Endothelial cell (in vitro differentiated cells): ENCODE measurements at places on chromosomes 7 and 10.

DNA sequence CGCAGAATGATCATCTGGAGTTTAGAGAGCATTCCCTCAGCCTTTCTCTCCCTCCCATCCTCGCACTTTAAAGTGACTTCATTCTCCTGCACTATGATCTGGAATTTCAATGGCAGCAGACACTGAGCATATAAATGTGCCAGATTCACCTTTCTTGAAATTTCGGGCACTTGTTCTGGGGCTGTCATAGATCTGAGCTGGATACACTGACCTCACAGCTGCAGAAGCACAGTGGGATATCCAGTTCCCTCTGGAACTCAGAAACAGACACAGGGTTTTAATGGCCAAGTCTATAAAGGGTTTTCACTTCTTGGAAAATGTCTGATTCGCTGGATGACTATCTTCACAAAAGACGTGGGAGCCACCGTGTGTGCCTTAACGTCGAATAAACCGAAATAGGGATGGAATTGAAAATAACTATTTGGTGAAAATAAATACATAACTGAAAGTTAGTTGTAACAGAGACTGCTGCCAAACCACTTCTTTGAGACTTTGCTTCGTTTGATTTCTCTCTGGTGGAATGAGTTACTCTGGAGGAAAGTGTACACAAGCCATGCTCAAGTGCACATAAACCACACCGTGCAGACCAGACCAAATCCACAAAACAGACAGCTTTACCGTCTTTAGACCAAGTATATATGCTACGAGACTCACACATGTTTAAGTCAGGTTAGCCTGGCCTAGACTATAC is 126.1 kb downstream of the SVIL start:
- DNase-seq, result no peak

DNA sequence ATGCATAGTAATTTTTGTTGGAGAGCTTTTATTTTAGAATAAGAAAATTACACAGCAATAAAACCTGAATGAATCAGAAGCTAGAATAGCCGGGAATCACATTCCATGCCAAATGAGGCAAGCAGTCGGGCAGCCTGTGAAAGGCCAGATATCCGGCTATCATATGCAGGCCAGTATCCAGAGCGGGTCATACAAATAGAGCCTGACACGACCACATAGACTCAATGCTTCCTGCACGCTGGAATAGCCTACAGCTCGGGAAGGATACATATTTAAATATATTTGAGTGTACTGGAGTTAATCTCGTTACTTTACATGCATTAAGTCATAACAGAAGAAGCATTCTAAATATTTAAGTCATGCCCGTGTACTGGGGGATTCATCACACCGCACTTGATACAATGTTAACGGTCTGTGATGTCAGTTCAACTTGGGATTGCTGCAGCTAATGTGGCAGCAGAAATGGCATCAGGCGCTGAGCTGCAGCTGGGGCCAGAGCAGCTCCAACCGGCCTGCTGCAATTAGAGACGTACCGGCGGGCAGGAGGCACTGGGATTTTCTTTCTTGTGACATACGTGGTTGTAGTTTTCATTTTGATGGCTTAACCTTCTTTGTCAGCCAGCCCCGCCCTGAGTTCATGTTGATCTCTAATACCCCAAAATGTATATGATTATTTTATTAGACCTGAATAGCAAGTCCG is 112.0 kb downstream of the EBF3 start:
- DNase-seq, result no peak

GRCh38 chr10:125062914-125063230 is 97.5 kb downstream of the CTBP2 start:
- DNase-seq, result no peak

DNA sequence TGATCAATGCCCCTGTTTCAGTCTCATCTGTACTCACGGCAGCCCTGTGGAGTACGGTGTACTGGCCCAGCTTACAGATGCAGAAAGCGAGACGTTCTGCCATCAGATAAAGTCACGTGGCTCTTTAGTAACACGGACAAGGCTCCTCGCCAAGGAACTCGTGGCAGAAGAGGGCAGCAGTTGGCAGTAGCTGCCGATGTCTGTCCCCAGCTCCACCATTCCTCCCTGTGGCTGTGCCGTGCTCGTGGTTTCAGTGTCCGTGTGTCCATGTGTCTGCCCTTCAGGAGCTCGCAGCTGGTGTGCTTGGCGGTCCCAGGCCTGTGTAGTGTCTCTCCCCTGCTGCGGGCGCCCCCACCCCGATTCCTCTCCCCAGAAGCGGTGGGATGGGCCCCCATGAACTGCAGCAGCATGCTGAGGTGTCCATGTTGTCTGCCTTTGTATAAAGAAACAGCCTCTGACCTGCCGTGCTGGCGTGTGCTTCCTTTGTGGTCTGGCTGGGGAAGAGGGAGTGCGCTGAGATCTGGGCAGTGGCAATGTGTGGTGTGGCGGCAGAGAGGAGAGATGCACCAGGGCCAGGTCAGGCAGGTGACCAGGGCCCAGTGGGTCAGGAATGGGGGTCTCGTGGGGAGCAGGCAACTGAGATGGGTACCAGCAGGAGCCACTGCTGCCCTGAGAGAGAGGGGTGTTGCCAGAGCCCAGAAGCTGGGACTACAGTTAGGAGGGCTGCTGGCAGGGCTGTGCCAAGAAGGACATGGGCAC is 9.8 kb downstream of the RHBDD2 start:
- DNase-seq, result no peak

DNA sequence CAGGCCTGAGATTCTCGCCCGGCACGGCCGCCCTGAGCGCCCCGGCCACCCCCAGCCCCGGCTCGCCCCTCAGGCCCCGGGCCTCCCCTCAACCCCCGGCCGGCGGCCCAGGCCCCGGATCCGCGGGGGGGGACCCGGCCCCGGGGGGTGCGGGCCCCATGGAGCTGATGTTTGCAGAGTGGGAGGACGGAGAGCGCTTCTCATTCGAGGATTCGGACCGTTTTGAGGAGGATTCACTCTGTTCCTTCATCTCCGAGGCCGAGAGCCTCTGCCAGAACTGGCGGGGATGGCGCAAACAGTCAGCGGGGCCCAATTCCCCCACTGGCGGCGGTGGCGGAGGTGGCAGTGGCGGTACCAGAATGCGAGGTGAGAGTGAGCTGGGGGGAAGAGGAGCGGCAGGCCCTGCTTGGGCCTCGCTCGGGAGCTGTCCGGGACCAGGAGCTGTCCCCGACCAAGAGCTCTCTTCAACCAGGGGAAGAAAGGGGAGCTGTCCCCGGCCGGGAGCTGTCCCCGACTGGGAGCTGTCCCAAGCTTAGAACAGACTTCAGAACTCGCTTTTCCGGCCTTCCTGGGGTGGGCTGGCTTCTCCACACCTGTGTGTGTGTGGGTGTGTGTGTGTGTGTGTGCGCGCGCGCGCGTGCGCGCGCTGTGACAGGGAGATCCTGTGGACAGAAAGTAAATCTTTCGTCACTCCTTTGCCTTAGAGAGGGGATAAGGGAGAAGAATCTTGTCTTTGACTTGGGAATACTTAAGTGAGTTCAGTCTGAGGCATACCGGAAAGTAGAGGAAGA is 510 bp downstream of the ZSWIM8 start:
- peak; percentile 60 for DNase-seq

DNA sequence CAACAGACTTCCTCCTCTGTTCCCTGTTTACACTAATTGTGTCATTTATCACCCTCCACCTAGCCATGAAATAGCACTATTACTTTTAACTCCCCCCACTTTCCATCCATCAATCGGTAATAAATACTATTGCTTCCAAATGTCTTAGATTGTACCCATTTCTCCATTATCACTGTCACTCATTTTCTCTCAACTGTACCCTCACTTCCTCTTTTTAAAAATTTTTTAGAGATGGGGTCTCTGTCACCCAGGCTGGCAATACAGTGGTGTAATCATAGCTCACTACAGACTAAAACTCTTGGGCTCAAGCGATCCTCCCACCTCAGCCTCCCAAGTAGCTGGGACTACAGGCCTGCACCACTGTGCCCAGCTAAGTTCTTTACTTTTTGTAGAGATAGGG is 123.5 kb upstream of the EGR2 start:
- DNase-seq, result no peak

- DNase-seq, result no peak
Measured at GRCh38 chr7:21463524-21463923, 35.6 kb downstream of the SP4 start.

GRCh38 chr10:132107186-132107948 is 41.6 kb downstream of the JAKMIP3 start:
- no peak for DNase-seq
